ENCODE measurements at places on chromosomes 12 and 14.

DNA sequence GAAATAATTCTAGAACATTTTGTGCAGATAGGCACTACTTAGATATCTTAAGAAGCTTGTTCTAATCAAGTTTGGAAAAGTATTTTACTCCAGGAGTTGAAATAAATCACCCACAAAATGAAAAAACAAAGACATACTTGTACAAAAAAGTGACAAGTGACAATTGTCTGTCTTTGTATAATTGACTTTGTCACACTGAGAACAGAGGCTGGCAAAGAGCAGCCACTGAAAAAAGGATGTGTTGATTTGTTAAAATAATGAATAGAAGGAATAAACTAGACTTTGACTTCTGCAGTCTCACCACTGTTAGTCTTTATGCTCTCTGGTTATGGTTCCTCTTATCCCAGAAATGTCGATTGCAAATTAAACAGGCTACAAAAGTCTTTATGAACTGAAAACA is 77.6 kb downstream of the PTPRR start:
- DNase-seq, result no peak

DNA sequence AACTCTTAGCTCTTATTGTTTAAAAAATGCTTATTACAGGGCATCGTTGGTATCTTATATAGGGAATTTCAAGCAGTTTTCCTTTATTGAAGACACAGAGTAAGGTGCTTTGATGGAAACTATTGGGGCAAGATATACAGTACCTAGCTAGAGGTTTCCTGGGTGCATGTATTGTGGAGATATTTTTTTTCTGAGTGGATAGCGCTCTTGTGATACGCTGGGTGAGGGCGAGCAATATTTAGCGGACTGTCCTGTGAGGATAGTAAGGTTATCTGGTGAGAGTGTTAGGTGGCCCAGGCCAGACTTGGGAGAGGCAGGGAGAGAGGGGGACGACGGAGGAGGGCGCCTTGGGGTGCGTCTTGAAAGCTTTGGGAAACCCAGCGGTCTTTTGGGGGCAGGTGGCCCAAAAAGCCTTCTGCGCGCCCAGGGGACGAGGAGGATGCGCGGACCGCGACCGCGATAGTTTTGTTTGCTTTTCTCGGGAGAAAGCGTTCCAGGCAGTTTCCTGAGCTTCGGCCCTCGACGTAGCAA is 596 bp upstream of the BICD1 start:
- DNase-seq, result no peak

- no peak for DNase-seq
These were observed 10.4 kb upstream of the HEATR5A start for GRCh38 chr14:31430634-31431264.

GRCh38 chr12:130849561-130850417 is 10.7 kb upstream of the STX2 start:
- no peak for DNase-seq

- no peak for DNase-seq
These were observed 1245.6 kb upstream of the SEL1L start for GRCh38 chr14:82779301-82779700.
